Immature natural killer cell (primary cell): ENCODE measurements at places on chromosomes 13 and 19. TPM values are rescaled to one million over a fixed set of nuclear protein-coding genes. Genes with fewer than 3 reads are reported as not detected.

KLHL1 gene
- polyA plus RNA-seq = not detected

GNG7 gene
- 0.84 TPM for polyA plus RNA-seq

TMPRSS9 gene
- polyA plus RNA-seq = not detected

SULT2A1 gene
- not detected for polyA plus RNA-seq

KLK15 gene
- polyA plus RNA-seq = not detected

ERCC1 gene
- 54.5 TPM for polyA plus RNA-seq

RNASEH2A gene
- 27.7 TPM for polyA plus RNA-seq

OLFM2 gene
- 3.7 TPM for polyA plus RNA-seq

DNA sequence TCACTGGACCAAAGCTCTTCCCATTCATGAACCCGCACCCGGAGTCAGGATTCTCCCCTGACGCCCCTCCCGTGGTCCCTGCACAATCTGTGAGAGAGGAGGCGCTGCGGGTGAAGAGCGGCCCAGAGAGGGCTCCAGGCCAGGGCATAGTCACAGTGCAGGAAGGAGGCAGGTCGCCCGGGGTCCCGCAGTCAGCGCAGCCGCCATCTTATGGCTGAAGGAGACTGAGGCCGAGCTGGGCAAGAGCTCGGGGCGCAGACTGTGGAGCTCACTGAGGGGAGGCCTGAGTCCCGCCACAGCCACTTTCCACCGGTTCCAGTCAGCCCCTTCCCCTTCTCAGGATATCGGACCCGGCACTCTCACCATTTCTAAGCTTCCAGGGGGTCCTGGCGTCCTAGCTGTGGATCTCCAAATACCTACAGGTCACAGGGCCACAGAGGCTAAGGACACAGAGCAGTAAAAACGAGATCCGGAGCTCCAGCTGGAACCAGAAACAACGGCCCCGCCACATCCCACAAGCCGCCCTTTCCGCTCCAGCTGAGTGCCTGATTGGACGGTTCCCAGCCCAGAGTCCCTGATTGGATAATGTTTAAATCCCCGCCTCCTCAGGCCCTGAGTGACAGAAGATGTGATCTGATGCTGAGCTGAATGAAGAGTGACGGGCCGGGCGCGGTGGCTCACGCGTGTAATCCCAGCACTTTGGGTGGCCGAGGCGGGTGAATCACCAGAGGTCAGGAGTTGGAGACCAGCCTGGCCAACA, at the start of gene ZNF99:
ZNF99 (minus strand) TSS at position 501 of the 760 bp plus-strand sequence; CDS start at position 366, 135 bp downstream.
- peak; percentile 16 for DNase-seq
- H3K36me3 ChIP-seq = peaks cover 4% of the 10 kb centered on the region
- no peaks in the 10 kb centered on the region for H3K27me3 ChIP-seq
- H3K4me3 ChIP-seq = peak within 1 kb of the TSS; percentile 56

DNA sequence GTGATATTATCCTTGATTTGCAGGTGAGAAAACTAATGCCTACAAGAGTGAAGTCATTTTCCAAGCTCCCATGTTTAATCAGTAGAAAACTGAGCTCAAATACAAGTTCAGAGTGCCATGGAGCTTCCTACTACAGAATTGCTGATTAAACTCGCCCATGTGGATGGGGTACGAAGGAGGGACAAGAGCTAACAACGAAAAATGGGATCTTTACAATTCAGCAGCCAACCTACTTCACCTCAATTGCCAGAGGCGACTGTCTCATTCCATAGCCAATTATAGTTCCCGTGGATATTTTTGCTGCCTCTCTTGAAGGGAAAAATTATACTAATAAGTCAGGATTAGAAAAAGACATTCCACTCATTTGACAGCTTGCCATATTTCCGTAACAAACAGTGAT, 1155.1 kb downstream of the OLFM4 start:
- no peaks in the 10 kb centered on the region for H3K36me3 ChIP-seq
- no peak overlapping the region for H3K4me3 ChIP-seq
- no peaks in the 10 kb centered on the region for H3K27me3 ChIP-seq
- H3K27ac ChIP-seq = no peak overlapping the region
- no peaks in the 10 kb centered on the region for H3K4me1 ChIP-seq

DNA sequence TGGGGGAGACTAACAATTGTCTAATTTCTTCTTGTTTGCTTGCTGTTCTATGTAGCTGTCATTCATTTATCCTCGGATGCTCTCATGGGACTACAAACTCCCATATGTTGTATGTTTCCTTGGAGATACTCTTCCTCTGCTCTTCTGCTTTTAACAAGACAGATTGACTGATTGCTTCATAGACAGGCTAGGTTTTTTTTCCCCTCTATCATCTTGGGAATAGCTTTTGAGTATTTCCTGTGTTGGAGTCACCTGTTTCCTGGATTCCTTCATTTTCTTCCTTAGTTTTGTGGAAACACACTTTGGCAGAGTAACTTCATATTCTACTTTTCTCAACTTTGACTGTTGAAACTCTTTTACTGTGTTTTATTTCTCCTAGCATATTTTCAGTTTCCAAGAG, 27.6 kb downstream of the EDNRB start:
- no peaks in the 10 kb centered on the region for H3K4me1 ChIP-seq
- H3K27ac ChIP-seq = no peak overlapping the region
- no peak for DNase-seq
- H3K36me3 ChIP-seq = no peaks in the 10 kb centered on the region
- no peak overlapping the region for H3K4me3 ChIP-seq
- peaks cover 2% of the 10 kb centered on the region for H3K27me3 ChIP-seq

GRCh38 chr13:108437496-108437895, 168.0 kb downstream of the TNFSF13B start:
- no peak overlapping the region for H3K4me3 ChIP-seq
- H3K27me3 ChIP-seq = peaks cover 2% of the 10 kb centered on the region
- no peak overlapping the region for H3K27ac ChIP-seq
- H3K4me1 ChIP-seq = no peaks in the 10 kb centered on the region

DNA sequence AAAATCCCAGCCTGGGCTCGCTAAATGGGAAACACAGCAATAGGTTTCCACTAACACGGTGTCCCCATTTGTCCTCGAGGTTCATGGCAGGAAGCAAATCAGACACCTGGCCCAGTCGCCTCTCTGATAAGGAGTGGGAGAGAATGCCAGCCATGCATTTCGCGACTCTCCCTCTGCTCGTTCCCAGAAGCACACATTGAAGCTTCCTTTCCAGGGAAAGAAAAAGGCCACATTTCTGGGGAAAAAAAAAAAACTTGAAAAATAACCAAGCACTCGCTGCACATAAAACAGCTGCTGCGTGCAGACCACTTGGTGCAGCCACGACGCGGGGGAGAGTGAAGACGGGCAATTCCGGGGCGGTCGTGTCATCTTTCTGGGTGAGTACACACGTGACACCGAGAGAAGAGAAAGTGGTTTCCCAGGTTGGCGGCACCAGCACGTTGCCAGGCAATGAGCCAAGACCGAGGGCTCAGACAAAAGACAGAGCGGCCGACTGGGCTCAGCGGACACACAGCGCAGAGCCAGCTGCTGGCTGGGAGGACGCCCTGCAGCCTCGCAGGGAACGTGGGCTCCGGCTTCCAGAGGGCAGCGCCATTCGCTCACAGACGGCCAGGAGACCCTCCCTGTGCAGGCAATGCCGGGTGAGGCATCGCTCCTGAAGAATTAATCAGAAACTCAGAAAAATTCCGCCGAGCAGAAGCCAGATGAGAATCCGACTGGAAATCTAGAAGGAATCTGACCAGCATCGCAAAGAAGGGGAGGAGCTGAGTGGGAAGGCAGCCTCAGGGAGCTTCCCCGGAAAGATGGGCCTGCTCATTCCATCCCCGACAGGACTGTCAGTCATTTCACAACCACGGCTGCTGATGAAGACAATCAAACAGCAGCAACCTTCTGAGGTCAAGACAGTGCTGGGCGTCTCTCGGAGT, 83.2 kb upstream of the IRS2 start:
- H3K36me3 ChIP-seq = no peaks in the 10 kb centered on the region
- peaks cover 4% of the 10 kb centered on the region for H3K27me3 ChIP-seq
- H3K27ac ChIP-seq = no peak overlapping the region

DNA sequence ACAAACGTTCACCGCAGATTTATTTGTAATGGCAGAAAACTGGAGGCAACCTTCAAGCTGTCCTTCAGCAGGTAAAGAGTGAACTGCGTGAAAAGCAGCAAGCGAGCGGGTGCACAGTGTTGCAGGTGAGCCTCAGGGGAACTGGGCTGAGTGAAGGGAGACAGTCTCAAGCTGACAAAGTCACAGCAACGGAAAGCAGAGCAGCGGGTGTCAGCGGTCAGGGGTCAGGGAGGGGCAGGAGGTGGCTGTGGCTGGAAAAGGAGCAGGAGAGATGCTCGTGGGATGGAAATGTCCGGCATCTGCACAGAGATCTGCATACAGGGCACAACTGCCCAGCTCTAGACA, 8.5 kb upstream of the RASA3 start:
- peaks cover 8% of the 10 kb centered on the region for H3K4me1 ChIP-seq
- H3K4me3 ChIP-seq = no peak overlapping the region
- H3K27ac ChIP-seq = no peak overlapping the region
- no peaks in the 10 kb centered on the region for H3K36me3 ChIP-seq
- peaks cover 7% of the 10 kb centered on the region for H3K27me3 ChIP-seq

DNA sequence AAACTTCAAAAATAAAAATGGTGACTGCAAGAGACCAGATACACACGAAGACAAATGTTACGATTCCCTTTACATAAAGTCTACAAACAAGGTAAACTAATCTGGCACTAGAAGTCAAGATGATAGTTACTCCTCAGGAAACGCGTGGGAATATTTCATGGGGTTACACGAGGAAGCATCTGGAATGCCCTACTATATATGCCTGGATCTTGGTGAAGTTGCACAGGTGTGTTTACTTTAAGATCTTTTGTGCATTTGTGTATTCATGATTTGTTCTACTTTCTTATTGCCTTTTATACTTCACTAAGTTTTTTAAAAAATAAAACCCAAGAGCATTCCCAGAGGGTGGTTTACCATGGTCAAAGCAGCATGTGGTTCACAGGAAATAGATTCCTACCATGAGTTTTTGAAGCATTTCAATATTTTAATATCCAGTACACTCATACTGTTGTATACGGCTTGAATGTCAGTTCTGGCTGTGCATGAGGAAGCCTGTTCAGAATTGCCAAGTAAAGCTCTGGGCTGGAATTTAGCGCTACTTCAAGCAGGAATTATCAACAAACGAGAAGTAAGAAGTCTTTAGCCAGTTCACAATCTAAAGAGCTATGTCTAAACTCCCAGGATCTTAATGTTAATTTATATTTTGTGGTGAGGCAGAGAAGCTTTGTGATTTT, 239.8 kb upstream of the KLHL1 start:
- DNase-seq = no peak
- H3K27me3 ChIP-seq = no peaks in the 10 kb centered on the region
- no peaks in the 10 kb centered on the region for H3K4me1 ChIP-seq
- no peak overlapping the region for H3K4me3 ChIP-seq
- no peak overlapping the region for H3K27ac ChIP-seq
- H3K36me3 ChIP-seq = no peaks in the 10 kb centered on the region

GRCh38 chr13:24652359-24652758, 27.8 kb upstream of the ATP12A start:
- no peak overlapping the region for H3K27ac ChIP-seq
- peaks cover 10% of the 10 kb centered on the region for H3K27me3 ChIP-seq
- no peaks in the 10 kb centered on the region for H3K4me1 ChIP-seq
- H3K36me3 ChIP-seq = no peaks in the 10 kb centered on the region
- H3K4me3 ChIP-seq = no peak overlapping the region
- no peak for DNase-seq

DNA sequence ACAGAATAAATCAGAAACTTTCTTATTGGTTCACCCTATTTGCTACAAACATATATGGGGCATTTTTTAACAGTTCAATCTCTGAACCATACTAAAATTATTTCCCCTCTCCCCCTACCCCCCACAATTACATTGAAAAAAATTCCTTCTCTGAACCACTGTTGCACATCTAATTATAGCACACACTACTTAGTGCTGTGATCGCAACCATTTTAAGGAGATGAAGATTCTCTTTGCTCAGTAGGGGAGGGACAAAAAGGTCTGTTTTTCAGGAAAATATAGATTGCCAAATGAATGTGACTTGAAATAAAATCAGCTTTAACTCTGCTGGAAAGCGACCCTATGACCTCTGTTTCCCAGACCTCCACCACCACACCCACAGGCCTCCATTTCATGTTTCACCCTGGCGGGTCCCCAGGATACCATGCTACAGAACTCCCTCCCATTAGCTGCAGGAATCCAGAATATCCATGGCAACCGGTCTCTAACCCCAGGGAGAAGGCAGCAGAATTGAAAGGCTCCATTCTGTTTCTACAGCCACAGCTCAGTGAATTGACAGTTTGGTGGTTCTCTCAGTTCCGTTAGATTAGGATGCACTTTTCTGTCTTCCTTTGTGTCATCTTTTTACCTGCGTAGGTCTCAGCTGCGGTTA, 286.3 kb downstream of the TBC1D4 start:
- no peak overlapping the region for H3K27ac ChIP-seq
- H3K4me1 ChIP-seq = no peaks in the 10 kb centered on the region
- no peak overlapping the region for H3K4me3 ChIP-seq

DNA sequence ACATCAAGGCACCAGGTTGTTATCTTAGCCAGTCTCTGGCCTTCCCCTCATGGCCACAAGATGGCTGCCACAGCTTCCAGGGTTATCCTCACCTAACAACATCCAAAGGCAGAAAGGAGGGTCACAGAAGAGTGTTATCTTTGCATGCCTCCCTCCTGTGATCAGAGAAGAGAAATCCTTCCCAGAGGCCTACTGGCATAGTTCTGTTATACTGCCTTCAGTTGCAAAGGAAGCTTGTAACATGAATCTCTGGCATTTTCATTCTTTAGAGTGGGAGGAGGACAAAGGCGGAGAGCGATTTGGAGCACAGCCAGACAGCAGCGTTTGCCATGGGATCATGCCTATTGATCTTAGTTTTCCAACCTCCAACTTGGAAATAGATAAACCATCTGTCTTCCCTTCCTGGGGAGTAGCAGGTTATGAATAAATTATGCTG, 135.7 kb downstream of the DNAJC15 start:
- DNase-seq = no peak
- H3K27me3 ChIP-seq = no peaks in the 10 kb centered on the region
- H3K27ac ChIP-seq = no peak overlapping the region
- H3K36me3 ChIP-seq = no peaks in the 10 kb centered on the region
- no peak overlapping the region for H3K4me3 ChIP-seq

DNA sequence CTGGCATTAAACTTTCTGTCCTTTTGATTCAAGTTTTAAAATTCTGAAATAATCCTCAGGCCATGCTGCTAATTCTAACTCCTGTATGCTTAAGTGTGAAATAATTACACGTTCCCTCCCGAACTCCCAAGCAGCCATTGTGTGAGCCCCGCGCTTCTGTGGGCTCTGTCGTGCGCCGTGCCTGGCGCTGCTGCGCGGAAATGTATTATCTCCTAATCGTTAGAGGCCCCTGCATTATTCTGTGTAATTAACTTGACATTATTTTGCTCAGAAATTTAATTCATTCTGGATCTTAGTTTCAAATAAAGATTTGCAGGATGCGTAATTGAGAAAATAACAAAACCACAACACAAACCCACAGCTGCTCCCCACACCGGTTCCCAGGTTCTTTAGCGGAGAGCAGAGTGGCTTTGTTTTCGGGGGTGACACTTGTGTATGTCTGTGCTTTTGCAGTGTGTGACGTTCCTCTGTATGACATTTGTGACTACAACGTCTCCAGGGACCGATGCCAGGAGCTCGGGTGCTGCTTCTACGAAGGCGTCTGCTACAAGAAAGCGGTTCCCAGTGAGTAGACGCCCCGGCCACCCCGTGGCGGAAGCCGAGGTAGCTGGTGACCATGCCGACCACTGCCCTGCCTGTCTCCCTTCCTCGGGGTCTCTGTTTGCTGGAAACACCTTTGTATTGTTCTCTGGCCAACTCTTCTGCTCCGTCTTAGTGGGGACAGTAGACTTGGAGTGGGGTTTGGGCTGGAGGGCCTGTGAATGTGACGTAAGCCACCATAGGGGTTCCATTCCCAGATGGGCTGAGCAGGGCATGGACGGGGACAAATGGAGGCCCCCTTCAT, 7.5 kb downstream of the TEX29 start:
- no peak overlapping the region for H3K4me3 ChIP-seq
- H3K4me1 ChIP-seq = no peaks in the 10 kb centered on the region
- H3K36me3 ChIP-seq = peaks cover 9% of the 10 kb centered on the region
